ENCODE measurements at places on chromosomes 5 and 9.

DNA sequence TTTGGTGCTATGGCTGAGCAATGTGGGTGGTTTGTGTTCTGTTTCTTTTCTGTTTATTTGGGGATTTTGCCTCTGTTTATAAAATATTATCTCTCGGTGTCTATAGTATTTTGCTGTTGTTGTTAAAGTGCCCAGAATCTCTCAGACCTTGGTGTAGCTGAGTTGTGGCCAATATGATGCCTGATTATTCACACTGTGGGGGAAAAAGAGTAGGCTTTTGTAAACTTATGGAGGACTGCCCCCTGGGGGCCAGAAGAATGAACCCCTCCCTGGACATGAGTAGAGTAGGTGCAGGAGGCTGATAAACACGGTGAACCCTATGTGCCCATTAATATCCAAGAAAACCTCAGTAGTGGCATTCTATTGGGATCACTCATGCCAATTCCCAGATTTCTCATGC lies 49.0 kb upstream of the DPYSL3 start:
- DNase-seq: no peak

GRCh38 chr5:164204338-164204946 lies 699.0 kb downstream of the MAT2B start:
- DNase-seq: no peak

DNA sequence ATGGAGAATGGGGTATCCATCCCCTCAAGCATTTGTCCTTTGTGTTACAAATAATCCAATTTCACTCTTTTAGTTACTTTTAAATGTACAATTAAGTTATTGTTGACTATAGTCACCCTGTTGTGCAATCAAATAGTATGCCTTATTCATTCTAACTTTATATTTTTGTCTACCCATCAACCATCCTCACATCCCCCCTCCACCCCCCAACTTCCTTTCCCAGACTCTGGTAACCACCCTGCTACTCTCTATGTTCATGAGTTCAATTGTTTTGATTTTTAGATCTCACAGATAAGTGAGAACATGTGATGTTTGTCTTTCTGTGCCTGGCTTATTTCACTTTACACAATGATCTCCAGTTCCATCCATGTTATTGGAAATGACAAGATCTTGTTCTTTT lies 15.4 kb upstream of the RANBP17 start:
- DNase-seq: no peak

DNA sequence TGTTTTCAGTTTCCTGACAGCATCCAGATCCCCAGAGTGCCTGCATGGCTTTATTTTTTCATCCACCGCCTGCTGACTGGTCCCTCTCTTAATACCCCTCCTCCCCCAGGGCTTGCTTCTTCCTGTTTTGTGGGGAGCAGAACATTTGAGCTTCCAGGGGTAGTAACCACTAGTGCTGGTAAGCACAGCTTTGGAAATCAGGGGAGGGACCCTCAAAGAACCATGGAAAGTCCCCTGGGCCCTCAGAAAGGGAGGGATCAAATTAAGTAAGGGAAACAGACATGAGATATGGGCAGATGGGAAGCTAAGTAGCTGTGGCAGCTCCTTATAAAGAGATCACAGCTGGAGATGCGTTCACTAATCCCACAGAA lies 26.8 kb downstream of the GRIA1 start:
- no peak for DNase-seq

GRCh38 chr9:38018958-38019602 lies 49.9 kb downstream of the SHB start:
- no peak for DNase-seq

DNA sequence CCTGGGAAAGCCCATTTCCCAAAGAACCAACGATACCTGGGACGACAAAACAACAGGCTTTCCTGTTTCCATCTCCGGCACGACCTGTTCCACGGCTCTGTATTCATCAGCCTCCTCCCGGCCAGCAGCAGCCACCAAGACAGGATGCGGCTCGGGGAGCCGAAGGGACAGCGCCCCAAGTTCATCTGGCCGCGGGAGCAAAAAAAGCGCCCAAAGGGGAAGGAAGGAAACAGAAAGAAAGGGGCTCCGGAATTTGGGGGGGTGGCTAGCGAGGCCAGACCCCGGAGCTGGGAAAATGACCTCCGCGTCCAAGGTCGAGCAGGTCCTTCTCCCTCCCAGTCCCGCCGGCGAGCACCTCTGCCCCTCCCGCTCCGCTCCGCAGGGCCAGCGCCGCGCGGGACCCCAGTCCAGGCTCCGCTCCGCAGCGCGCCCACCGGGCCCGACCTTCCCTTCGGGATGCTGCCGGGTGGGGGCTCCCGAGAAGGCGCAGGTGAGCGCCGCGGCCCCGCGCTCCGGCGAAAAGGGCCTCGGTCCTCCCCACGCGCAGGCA lies 608 bp downstream of the ELOVL7 start:
- DNase-seq: no peak

DNA sequence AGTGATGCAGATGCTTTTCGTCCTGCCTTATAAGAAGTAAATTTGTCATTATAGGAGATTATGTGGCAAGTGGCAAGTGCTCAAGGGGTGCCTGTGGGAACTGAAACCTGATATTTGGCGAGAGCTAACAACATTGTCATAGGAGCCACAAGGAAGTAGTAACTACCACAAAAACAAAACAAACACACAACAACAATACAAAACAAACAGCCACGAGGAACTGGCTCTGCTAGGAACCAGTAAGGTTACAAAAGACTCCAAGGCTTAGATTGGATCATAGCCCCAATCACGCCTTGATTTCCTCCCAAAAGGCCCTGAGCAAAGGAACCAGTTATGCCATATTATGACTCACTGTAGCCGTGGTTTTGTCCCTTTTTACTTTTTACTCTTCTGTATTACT lies 1045.2 kb downstream of the CDH12 start:
- DNase-seq: no peak

DNA sequence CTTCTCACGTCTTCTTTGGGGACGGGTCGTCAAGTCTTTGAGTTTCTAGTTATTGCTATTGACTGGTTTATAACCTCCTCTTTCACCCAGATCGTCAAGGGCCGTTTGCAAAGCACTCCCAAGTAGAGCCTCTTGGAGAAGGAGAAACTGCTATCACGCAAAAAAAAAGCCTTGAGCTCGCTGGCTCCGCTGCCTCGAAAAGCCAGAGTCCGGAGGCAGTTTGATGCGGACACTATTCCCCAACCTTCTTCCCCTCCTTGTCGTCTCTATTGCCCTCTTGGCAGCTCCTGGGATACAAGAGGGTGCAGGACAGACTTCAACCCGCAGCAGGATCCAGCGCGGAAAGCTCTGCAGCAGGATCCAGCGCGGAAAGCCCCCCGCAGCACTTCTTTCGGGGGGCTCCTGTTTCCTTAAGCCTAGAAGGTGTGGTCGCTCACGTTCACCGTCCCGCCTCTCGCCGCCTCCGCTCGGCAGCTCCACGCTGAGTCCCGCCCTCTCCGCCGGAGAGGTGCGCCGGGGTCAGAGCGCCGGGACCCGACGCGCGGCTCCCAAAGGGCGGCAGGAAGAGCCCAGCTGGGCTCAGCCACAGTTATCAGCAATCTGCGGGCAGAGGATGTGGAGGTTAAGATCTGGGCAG lies at the start of gene PCDHAC1:
TSS of gene PCDHAC1 (plus strand) at position 494 of the 637 bp plus-strand sequence. CDS start 594 bp downstream, outside the sequence.
- no peak for DNase-seq

DNA sequence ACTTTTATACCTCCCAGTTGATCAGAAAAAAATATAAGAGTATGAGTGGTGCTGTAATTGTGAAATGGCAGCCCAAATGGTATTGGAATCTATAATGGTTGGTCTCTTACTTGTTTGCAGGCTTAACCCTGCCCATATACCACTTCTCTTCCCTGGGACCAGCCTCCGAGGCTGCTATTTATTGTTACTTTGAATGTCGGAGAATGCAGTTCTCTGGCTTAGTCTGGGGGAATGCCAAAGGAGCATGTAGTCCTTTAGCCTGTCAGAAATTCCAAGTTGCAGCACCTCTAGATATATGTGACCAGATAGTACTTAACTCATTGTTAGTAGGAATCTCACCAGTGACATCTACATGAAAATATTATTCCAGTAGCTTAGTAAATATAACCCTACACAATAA lies 47.5 kb downstream of the SLC44A1 start:
- no peak for DNase-seq

- no peak for DNase-seq
These were observed 24.0 kb upstream of the VCAN start for GRCh38 chr5:83447533-83447932.

GRCh38 chr5:75235711-75236110 lies 967 bp downstream of the ANKRD31 start:
- no peak for DNase-seq

DNA sequence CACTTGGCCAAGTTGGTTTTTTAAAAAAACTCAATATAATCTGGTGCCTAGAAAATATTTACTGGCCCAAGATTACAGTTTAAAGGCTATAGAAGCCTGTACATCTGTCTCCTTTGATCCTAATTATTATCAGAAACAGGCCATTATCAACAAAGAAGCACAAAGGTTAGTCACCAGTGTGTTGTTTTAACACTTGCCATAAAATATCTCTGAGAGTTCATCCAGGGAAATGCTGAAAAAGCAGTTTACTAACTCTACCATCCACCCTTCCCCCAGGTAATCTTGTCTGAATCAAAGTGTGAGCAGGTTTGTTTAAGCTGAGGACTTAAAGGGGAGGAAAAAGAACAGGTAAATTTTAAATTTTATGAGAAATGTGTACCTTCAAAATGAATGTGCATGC lies 13.3 kb upstream of the TRPM6 start:
- DNase-seq: no peak

DNA sequence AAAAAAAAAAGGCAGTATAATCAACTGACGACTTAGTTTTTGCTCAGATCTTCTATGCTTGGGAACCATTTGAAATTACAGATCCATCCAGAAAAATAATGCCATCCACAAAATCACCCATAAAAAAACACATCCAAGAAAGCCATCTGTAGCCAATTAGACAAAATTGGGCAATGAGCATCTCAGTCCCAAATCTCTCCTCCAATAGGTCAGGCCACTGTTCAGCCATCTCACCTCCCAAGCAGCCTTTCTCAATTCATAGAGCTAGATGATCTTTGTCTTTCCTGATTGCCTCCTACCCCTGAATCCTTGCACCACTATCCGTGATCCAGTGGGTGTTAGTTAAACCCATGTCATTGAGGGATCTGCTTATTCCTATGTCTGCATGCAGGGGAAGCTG lies 139.6 kb downstream of the SCAMP1 start:
- no peak for DNase-seq

DNA sequence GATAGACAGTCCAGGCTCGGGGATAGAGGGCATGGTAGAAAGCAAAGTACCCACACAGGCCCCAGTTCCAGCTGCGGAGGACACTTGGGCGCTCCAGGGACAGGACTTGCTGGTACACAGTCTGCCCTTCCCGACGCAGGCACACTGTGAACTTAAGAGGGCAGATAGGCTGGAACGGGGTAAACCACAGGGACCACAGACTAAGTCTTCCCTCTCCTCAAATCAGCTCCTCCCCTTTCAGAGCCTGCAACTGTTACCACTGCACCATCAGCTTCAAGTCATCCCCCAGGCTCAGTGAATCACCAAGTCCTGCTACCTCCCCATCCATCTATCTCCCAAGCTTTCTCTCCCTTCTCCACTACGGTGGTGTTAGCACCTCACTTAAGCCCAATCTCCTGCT lies 7.3 kb downstream of the GBA2 start:
- DNase-seq: no peak

- no peak for DNase-seq
These were observed 6.2 kb downstream of the SLC45A2 start for GRCh38 chr5:33978306-33978705.

GRCh38 chr5:93107141-93107540 lies 473.9 kb downstream of the NR2F1-AS1 start:
- DNase-seq: no peak

GRCh38 chr5:6452622-6453504 lies 4.2 kb downstream of the UBE2QL1 start:
- DNase-seq: no peak

GRCh38 chr9:115730845-115731244 lies 422.7 kb upstream of the PAPPA start:
- DNase-seq: no peak

- no peak for DNase-seq
These were observed 66.5 kb downstream of the FBXW11 start for GRCh38 chr5:171939951-171940350.

DNA sequence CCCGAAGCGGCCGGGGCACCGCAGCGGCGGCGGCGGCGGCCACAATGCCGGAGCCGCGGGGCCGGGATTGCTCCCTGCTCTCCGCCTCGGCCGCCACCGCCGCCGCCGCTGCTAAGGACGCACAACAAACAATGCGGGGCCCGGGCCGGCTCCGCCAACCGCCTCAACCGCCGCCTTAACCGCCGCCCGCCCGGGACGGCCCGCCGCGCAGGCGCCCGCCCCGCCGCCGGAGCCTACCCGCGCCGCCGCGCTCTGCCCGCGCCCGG lies 254 bp downstream of the STRBP start:
- DNase-seq: no peak

DNA sequence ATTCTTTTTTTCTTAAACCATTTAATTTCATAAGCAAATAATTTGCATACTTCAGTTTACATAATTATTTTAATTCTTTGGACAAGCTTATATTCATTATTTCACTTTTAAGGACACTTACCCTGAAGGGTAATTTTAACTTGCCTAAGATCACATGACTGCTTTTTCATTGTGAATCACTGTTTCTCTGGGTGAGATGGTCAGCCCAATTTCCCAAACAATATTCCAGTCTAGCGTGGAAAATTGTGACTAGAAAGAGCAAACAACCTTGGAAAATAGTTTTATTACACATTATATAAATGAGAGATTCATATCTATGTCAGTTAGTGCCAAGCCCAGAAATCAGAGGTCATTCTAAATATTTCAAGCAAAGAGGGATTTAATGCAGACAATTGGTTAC lies 21.4 kb upstream of the JAKMIP2 start:
- no peak for DNase-seq

DNA sequence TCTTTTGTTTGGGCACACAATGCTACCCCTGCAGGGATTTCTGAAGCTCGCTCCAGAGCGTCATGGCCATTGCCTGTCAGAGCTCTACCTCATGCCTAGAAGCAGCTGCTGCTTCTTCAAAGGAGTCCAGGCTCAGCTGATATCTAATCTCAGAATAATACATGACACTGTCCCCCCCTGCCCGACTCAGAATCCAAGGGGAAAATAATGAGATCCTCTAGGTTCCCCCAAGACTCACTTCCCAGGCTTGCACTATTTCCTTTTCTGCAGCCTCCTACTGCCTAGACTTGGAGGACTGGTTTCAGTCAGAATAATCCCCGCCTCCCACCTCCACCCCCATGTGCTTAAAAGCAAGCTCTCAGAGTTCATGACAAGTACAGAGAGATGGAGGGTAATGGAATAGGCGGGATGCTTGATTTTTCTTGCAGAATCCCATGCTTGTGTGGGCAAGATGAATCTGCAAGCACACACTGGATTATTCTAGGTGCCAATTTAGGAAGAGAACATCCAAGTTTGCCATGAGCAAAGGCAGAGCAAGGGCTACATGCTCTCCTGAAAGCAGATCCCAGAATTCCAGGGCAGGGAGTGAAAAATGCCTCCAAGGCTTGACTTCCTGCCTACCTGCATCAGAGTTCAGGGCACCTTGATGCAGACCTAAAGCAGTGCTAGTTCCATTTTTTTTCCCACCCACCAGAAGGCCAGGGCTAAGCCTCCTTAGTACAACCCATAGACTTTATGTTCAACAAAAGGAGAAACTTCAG lies 97.4 kb upstream of the IFNK start:
- no peak for DNase-seq

- DNase-seq: no peak
These were observed 584.0 kb downstream of the ACTL7B start for GRCh38 chr9:108271646-108272348.

Measured in stimulated activated CD4-positive, alpha-beta T cell treated with anti-CD3 and anti-CD28 coated beads, Interleukin-15, amount 100 ng/mL, for 48 hours (primary cell).